Stomach (tissue), 19 donors: ENCODE measurements at places on chromosomes 2 and 18. TPM values are rescaled to one million over a fixed set of nuclear protein-coding genes. Genes with fewer than 3 reads are reported as not detected.

Gene CNDP1
- total RNA-seq, result 0.72 TPM

Gene CRIM1
- 158 TPM for total RNA-seq

Gene AMER3
- total RNA-seq, result 0.58 TPM

DNA sequence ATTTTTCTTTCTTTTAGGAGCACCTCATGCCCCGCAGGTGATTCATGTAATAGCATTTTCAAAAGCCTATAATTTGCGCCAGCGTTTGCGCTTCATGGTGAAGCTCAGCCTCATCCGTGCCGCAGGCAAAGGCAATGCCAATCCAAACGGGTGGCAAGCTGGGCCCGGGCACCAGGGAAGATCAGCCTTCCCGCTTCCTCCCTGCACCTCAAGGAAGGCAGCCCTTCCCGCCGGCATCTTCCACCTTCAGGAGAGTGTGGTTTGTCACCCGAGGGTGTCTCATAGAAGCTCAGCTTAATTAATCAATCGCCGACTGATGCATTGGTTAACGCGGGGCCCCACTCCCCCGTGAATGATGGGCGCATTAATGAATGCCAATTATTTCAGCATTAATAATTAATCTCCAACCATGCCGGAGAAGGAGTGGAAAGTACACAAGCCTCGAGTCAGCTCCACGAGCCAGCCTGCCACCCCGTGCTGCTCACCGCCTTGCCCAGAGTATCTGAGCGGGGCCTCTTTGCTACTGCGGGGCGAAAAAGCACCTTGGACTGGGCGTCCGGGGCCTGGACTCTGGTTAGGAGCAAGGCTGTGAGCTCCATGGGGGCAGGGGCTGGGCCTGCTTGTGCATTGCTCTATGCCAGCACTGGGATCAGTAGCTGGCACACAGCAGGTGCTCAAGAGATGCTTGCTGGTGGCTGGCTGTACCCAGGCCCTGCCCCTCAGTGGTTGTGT lies 13.0 kb downstream of the INHBB start:
- no peak for DNase-seq
- H3K36me3 ChIP-seq, result no peaks in the 10 kb centered on the region
- H3K27ac ChIP-seq, result no peak overlapping the region
- no peaks in the 10 kb centered on the region for H3K4me1 ChIP-seq
- peaks cover 30% of the 10 kb centered on the region for H3K27me3 ChIP-seq

DNA sequence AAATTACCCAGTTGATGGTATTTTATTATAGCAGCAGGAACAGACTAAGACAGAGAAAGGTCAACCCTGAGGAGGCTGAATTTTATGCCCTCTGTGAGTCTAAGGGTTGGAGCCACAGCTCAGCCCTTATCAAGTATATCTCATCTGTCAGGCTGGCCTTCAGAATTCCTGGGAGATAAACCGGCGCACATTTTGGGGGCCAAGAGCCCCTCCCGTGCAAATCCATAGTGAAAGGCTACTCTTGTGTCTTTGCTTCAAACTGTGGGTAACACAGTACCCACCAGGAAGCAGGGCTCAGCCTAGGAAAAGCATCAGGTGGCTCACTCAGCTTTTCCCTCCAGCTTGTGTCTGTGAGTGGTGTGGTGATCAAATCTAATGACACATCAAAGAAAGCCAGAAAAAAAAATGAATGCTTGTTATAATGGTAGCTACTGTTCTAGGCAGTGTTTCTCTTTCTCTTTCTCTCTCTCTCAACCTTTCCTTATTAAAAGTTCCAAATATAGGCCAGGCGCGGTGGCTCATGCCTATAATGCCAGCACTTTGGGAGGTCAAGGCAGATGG lies 25.0 kb upstream of the ASXL2 start:
- no peak overlapping the region for H3K27ac ChIP-seq
- no peak overlapping the region for H3K4me3 ChIP-seq
- no peaks in the 10 kb centered on the region for H3K4me1 ChIP-seq
- no peak for DNase-seq

DNA sequence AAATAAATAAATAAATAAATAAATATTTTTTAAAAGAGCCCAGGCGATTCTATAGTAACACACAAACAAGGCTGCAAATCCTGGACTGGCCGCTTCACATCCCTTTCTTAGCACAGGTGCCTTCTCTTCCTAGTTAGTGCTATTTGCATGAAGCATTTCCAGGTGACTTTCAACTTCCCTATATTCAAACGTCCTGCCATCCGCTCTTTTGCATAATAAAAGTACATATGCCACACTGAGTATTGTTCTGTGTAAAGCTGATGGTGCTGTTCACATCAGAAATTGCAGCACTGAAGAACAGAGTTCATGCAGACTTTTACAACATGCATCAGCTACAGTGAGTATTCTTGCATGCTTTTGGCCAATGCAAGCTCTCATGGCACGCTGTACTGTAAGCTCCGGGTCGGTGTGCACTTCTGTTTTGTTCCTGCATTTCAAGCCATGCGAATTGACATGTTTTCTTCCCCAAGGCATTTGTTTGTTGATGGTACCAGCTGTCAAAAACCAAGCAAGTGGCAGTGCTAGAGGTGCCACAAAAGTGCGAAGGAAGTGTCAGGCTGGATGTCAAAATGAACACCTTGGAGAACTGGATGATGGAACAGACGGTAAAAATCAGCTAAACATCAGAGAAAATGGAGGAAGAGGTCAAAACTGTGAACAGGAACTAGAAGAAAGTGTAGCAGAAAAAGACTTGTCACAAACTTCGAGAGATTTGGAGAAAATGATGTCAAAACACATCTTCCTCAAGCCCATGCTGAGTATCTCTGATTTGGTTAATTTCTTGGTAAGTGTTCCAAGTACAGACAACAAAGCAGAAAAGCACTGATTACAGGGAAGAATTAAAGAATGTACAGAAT lies 25.5 kb upstream of the CEP68 start:
- no peak for DNase-seq
- H3K36me3 ChIP-seq, result no peaks in the 10 kb centered on the region
- peaks cover 19% of the 10 kb centered on the region for H3K4me1 ChIP-seq

DNA sequence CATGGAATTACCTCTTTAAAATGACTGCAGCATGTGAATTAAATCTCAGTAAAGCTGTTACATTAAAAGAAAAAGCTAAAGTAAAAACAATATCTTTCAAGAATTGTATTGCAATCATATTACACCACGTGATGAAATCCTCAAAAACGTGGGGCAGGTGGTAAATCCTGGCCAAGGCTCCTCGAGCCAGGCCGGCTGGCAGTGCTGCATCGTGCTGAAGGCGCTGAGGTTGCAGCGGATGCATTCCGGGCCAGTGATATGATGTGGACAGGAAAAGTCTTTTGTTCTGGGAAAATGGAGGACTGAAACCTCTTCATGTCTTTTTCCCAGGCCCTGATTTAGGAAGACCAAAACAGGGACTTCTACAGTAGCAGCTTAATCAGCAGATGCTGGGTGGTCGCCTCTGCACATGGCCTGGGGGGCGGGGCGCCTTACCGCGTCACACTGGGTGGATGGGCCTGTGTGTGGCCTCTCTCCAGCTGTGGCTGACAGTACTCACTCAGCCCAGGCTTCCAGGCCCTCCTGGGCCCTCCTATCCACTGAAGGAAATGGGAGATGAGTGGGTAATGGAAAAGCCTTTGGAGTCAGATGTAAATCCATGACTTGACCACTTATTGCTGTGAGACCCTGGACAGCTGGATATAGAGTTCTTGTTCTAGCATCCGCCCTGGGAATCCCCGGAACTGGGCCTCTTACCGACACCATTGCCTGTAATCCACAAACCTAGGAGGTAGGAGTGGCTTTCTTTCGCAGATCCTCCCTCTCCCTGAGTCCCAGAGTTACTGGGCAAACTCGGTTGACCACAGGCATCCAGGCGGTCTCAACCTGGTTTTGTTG lies 45.1 kb downstream of the PROC start:
- H3K27me3 ChIP-seq, result no peaks in the 10 kb centered on the region
- no peaks in the 10 kb centered on the region for H3K4me1 ChIP-seq
- peaks cover 5% of the 10 kb centered on the region for H3K36me3 ChIP-seq
- no peak overlapping the region for H3K4me3 ChIP-seq
- peak; percentile 54 for DNase-seq

- peak; percentile 58 for DNase-seq
- H3K4me1 ChIP-seq, result no peaks in the 10 kb centered on the region
- no peak overlapping the region for H3K27ac ChIP-seq
- H3K27me3 ChIP-seq, result no peaks in the 10 kb centered on the region
- H3K4me3 ChIP-seq, result no peak overlapping the region
- peaks cover 62% of the 10 kb centered on the region for H3K36me3 ChIP-seq
Observed at GRCh38 chr2:127261804-127262406, 32.0 kb downstream of the ERCC3 start.

- H3K4me1 ChIP-seq, result peaks cover 9% of the 10 kb centered on the region
- no peaks in the 10 kb centered on the region for H3K27me3 ChIP-seq
- H3K4me3 ChIP-seq, result no peak overlapping the region
Observed at GRCh38 chr2:107810734-107811133, 16.0 kb upstream of the RGPD4 start.

- no peak overlapping the region for H3K27ac ChIP-seq
- no peaks in the 10 kb centered on the region for H3K27me3 ChIP-seq
- DNase-seq, result no peak
- H3K4me3 ChIP-seq, result no peak overlapping the region
- H3K36me3 ChIP-seq, result no peaks in the 10 kb centered on the region
Observed at GRCh38 chr2:68603059-68603458, 40.3 kb upstream of the PROKR1 start.
